ENCODE measurements at places on chromosomes 12 and 14.

GRCh38 chr12:12693111-12693671 lies 2.8 kb downstream of the GPR19 start:
- no peak for DNase-seq

DNA sequence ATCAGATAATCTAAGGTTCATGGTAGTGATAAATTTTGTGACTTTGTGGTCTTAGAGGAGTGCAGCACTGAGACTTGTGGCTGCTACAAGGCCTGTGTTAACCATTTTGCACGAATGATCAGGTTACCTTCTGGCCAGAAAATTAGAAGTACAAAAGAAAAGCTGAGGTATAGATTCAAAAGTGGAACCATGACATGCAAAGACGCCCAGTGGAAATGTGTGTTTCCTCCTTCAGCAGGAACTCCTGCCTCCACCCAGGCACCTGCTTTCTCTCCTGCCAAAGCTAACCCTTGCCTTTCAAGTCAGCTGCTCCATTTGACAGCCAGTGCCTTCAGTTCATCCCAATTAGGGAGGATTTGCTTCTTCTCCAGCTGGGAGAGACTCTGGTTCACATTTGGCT lies 10.1 kb downstream of the PDE6H start:
- DNase-seq = no peak

DNA sequence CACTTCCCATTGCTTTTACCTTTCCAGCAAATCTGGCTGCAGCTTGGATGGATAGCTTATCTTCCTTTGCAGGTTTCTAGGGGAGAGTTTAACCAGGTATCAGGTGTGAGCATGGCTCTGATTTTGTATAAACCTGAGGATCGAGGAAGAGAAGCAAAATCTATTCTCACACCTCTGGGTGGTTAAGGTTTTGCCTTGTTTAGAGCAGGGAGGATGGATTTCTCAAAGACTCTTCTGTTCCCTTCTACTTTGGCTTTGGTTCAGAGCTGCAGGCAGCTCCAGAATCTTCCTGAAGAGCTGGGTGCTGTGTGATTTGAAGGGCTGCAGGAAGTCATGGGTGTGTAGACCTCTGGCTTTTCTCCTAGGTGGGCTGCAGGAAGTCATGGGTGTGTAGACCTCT lies 1.7 kb downstream of the JDP2 start:
- no peak for DNase-seq

DNA sequence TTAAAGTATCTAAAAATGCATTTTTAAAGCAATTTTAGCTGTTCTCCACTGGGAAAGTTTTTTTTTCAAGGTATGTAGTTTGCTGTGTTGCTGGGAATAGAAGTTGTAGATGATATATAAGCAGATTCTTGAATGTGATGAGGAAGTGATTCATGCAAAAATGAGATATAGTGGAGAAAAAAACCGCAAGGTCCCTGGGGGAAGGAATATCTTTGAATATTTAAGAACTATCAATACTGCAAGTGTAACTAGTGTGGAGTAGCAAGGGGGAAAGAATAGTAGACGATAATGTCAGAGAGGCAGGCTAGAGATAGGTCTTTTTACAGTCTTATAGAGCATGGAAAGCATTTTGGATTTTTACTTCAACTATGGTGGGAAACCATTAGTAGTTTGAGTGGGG lies 42.5 kb downstream of the PTCSC3 start:
- DNase-seq = no peak

DNA sequence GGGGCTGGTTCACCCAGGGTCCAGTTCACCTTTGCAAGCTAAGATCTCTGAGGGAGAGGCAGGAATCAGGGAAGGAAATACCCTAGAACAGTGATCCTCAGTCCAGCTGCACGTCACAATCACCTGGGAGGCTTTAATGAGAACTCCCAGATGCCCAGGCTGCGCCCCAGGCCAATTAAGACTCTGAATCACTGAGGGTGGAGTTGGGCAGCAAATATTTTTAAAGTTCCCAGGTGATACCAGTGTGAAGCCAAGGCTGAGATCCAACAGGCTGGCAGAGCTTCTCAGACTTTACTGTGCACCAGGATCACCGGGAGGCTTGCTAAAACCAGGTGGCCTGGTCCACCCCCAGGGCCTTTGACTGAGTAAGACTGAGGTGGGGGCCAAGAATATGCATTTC lies 23.8 kb downstream of the MYL2 start:
- no peak for DNase-seq

GRCh38 chr12:32047357-32048212 lies 59.1 kb upstream of the BICD1 start:
- no peak for DNase-seq

GRCh38 chr14:63564318-63564717 lies 21.1 kb upstream of the PPP2R5E start:
- no peak for DNase-seq

- DNase-seq = no peak
Observed at GRCh38 chr14:59086241-59086882, 102.1 kb upstream of the DAAM1 start.

- DNase-seq = no peak
Observed at GRCh38 chr14:22488522-22489243, 100.3 kb downstream of the DAD1 start.

- DNase-seq = no peak
Observed at GRCh38 chr12:83709899-83710298, 1023.2 kb downstream of the TMTC2 start.

DNA sequence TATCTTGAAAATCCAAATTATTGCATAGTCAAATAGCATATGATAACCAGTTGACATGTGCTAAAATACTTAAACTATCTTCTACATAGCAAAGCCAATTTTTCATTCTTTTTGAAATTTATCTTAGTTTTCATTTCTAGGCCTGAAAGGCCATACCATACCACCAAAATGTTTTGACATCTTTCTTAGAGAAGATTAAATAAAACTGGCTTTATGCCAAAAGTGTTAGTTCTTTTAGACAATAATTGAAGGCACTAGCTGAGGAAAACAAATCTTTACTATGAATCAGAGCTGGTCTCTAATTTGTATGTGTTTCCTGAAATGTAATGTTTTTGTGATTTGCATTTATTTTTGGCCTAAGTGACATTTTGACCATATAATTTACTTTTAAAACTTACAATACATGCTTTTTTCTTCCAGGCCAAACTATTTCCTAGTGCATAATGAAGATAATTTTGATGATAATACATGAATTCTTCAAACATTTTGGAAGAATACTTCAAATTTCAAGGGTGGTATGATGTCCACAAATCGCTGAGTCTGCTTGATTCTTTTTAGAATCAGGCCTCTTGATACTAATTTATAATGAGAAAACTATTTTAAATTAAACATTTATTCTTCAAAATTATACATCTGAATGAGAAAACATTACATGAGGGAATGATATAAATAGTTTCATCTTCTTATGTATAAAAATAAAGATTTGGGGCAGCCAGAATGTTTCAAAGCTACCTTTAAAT lies 6.5 kb upstream of the KCNMB4 start:
- no peak for DNase-seq

DNA sequence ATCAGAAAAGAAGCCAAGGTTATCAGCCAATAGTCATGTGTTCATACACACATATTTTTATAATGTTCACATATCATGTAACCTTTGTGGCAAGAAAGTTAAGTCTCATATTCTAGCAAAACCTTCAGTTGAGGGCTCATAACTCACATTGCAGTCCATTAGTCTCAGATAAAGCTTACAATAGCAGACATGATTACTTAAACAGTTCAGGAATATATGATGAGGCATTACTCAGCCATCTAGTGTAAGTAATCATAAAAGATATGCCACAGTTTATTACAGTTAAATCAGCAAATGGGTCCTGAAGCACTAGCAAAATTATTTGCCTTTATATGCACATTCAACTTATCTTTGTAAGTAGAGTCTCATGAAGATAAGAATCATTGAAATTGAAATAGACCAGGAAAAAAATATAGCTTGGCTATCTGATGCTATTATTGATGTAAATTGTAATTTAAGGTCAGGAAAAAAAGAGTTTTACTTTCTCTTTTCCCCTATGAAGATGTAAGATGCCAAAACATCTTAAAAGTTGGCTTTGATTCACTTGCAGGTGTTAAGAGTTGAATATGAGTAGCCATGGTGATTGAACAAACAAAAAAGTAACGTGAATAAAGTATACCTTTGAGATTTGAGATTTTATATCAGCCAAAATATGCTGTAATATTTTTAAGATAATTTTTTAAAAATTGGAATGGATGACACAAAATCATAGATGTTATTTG lies 537.0 kb downstream of the SLC6A15 start:
- DNase-seq = no peak

- no peak for DNase-seq
Observed at GRCh38 chr14:81849714-81850113, 316.1 kb upstream of the SEL1L start.

DNA sequence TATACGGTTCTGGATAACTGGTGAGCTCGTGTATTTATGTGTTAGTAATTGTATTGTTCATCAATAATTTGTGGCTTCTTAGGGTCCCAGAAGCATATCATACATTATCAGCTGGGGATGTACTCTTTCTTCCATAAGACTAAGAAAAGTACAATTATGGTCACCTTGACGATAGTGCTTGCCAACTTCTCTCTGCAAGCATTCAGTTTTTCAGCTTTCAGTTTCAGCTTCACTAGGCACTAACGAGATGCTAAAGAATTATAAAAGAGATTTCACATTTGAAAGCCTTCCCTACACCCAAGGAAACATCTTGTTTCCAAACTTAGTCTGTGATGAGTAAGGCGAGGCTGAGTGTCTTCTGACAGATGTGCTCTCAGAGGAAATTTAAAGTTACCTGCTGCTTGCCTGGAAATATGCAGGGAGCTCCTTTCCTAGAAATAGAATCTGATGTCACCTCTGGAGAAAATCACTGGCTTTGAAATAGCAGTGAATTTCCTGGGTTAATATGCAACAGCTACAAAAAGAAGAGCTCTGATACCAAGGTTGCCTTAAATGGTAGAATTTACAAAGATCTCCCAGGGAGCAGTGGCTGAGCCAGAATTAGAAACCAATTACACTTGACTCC lies 1419.9 kb upstream of the TMEM132C start:
- no peak for DNase-seq

GRCh38 chr12:113030875-113031525 lies 25.5 kb upstream of the DTX1 start:
- no peak for DNase-seq

DNA sequence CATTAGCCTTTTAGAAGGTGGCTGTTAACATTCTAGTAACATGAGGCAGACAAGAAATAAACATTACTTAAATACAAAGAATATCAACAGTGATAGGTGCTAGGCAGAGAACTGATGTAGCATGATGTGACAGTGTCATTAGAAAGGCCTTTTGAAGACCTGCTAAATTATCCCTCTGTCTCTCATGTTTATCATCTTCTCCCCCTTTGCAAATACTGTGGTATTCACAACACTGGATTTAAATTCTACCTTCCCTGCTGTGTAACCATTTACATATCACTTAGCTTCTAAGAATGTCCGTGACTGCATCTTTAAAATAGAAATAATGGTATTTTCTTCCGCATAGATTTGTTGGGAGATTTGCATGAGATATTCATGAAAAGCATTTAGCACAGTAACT lies 74.4 kb upstream of the CLEC14A start:
- DNase-seq = no peak

DNA sequence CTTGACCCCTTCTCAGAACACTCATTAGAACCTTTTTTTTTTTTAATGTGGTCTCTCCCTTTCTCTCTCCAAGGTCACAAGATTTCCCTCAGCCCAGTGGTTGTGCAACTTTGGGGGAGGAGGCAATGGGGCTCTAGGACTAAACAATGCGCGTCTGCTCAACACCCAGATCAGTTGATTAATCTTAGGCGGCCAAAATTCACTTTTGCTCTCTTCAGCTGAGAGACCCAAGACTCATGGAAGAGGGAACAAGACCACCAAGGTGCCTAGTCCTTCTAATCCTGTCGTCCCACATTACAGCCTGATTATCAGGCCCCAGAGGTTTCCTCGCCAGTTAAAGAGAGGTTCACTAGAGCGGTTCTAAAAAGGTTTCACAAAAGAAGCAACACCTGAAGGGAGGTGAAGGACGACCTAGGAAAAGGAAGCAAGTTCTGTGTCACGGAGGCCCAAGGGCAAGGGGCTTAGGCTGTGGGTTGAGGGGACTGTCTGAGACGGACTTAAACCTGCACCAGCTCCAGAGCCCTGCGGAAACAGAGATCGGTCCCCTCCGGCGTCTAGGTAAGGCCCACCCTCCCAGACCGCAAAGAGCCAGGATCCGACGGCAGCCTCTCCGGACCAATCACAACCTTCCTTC lies 824 bp upstream of the TARBP2 start:
- DNase-seq = no peak

GRCh38 chr12:53051881-53052412 lies 2.1 kb downstream of the TNS2 start:
- no peak for DNase-seq

- DNase-seq = no peak
Observed at GRCh38 chr14:41235466-41235865, 371.2 kb upstream of the LRFN5 start.

- DNase-seq = no peak
Observed at GRCh38 chr12:130787445-130788410, 51.3 kb downstream of the STX2 start.

DNA sequence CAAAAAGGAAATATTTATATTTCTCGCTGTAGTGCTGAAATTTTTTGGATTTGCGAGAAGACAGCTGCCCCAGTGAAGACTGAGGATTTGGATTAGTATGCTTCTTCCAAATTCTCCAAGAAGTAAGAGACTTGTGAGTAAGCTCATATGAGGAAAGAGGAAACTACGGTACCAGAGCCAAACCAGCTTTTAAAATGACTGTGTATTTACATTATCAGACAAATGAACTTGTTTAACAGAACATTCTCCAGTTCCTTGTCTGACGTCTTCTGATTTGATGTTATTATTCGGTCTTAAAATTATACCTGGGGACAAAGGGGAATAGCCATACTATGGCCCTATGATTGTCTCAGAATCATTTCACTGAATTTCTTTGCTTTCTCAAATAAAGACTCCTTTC lies 8.0 kb downstream of the CLEC12B start:
- no peak for DNase-seq

- DNase-seq = no peak
Observed at GRCh38 chr14:104856157-104856868, 8.8 kb upstream of the CEP170B start.

DNA sequence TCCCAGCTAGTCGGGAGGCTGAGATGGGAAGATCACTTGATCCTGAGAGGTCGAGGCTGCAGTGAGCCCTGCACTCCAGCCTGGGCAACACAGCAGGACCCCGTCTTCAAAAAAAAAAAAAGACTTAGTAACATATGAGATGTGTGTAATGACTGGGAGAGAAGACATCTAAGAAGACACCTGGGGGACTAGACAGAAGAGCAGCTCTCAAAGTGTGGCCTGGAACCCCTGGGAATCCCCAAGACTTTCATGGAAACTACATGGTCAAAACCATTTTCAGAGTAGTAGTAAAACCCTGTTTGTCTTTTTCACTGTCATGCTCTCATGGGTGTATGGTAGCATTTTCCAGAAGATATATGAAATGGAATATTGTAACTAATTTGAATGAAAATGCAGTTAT lies 45.3 kb downstream of the R3HDM2 start:
- DNase-seq = no peak
